Adipose tissue (tissue), 3 donors: ENCODE measurements at places on chromosomes 6 and 20. TPM values are rescaled to one million over a fixed set of nuclear protein-coding genes. Genes with fewer than 3 reads are reported as not detected.

The LSM2 gene
- 38.1 TPM for polyA plus RNA-seq

The WDR46 gene
- polyA plus RNA-seq = 27.5 TPM

The NT5E gene
- polyA plus RNA-seq = 13.2 TPM

The PGC gene
- polyA plus RNA-seq = 7.5 TPM

The CCDC170 gene
- polyA plus RNA-seq = 0.22 TPM

The MICB gene
- 0.95 TPM for polyA plus RNA-seq

The MLIP gene
- 1.2 TPM for polyA plus RNA-seq
